HCEC 1CT (cell line): ENCODE measurements at places on chromosomes 2 and 18.

GRCh38 chr2:85254540-85255300, 73.1 kb downstream of the TGOLN2 start:
- DNase-seq = no peak

DNA sequence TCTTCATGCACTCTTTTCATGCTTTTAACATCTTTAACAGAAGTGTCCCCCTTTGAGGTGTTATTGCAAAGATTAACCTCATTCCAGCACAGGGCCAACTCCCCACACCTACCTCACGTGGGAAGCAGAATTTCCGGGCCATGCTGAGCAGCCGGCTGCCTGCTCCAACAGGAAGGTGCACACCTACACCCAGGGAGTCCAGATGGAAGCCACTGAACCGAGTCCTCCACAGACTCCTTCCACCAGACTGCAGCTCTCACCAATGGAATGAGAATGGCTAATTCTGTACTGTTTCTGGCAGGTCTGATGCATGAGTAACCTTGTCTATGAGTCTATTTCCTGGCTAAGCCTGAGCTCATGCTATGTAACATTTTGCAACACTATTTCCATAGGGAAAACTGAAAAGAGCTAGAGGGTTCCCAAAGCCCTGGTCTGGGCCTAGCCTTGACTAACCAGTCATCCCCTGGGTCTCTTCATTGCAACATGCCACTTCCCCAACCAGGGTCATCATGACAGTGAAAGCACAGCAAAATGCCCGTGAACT, 11.0 kb downstream of the ERFE start:
- DNase-seq = peak; percentile 98

DNA sequence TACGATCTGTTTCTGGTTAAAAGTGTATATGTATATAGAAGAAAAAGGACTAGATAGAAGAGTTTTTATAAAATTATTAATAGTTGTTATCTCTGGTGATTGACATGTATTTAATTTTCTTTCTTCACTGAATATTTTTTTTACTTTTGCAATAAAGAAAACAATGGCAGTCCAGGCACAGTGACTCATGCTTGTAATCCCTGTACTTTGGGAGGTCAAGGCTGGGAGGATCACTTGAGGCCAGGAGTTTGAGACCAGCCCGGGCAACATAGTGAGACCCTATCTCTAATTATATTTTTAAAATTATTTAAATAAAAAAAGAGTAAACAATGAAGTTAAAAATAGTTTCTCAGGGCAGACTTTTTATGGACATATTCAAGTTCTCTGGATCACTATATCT, 114.7 kb downstream of the FAM117B start:
- peak; percentile 6 for DNase-seq

GRCh38 chr18:3248658-3249359, 1.2 kb downstream of the MYL12A start:
- peak; percentile 63 for DNase-seq

GRCh38 chr2:230541934-230542380, 126.0 kb downstream of the SP100 start:
- DNase-seq = no peak

DNA sequence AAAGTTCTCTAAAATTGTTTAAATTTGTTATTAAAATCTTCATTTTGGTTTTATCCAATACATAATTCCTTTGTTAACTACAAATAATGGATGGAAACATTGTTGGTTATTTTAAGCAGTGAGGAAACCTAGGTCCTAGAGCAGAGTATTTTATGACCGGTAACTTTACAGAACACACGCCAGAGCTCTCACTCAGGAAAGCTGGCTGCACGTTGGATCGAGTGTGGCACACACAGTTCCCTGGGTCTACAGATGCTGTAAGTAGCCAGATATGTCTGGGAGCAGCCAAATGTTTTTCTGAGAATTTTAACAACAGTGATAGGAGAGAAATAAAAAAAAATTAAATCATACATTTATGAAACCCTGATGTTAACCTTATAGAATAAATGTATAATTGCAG, 264.4 kb downstream of the ZNF407 start:
- no peak for DNase-seq

GRCh38 chr2:235749121-235749770, 255.4 kb downstream of the AGAP1 start:
- peak; percentile 40 for DNase-seq

- no peak for DNase-seq
Measured at GRCh38 chr2:206241736-206242135, 32.7 kb upstream of the ZDBF2 start.

DNA sequence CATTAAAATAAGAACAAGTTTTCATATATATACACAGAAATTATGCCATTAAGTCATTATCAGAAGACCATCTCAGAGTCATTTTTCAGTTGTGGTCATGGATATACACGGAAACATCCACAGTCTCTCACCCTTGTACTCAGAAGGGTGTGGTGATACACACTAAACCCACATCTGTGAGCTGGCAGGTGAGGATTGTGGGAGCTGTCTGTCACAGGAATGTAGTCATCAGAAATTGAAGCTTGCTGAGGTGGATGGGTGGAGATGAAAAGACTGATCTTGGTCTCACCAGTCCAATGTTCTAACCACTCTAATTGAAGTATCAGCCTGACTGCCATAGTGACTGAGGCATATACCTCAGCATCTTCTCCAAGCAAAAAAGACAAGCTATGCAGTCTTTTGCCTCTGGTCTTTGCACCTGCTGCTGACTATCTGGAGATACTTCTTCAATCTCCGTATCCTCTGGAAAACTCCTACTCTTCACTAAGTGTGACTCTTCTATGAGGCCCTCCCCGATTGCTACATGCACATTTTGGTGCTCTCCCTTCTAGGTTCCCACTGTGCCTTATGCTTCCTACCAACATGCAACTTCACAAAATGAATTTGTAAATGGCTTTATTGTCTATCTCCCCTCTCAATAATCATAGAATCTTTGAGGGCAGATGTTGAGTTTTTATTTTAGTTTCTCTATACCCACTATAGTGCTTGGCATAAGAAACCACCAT, 232.8 kb downstream of the DYM start:
- DNase-seq = no peak

- DNase-seq = peak; percentile 19
Measured at GRCh38 chr2:172817411-172817810, 81.8 kb downstream of the RAPGEF4 start.

GRCh38 chr18:66508937-66509336, 95.0 kb downstream of the CDH19 start:
- no peak for DNase-seq

DNA sequence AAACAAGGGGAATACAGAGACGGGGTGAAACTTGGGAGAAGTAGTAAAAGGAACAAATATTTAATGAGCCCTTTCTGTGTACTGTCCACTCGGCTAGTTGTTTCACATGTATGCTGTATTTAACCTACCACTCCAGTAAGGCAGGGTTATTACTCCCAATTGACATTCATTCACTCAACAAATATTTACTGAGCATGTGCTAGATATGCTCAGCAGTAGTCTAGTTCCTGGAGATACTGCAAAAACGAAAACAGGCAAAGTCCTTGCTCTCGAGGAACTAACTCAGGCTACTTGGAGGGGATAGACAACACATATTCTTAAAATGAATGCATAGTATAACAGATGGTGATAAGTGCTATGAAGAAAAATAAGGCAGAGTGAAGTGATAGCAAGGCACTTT, 207.3 kb downstream of the SS18 start:
- DNase-seq = no peak
